ENCODE measurements at places on chromosomes 11 and 22.

GRCh38 chr22:19556963-19557545, 32.8 kb upstream of the CLDN5 start:
- no peak for DNase-seq

DNA sequence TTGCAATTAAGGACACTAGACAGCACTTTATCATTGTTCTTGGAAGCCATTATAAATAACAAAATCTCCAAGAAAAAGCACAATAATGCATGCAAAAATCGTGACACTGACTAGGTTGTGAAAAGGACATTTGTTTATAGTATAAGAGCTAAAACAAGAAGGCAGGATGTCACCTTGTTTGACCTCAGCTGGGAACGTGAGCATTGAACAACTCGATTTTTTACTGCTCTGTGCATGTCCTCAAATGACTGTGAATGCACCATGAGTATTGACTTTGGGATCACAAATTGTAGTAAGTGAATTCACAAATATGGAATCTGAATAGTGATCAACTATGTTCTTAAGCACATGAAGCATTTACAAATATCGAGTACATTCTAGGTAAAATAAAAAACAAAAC, 35.3 kb upstream of the ARHGAP20 start:
- DNase-seq: no peak

DNA sequence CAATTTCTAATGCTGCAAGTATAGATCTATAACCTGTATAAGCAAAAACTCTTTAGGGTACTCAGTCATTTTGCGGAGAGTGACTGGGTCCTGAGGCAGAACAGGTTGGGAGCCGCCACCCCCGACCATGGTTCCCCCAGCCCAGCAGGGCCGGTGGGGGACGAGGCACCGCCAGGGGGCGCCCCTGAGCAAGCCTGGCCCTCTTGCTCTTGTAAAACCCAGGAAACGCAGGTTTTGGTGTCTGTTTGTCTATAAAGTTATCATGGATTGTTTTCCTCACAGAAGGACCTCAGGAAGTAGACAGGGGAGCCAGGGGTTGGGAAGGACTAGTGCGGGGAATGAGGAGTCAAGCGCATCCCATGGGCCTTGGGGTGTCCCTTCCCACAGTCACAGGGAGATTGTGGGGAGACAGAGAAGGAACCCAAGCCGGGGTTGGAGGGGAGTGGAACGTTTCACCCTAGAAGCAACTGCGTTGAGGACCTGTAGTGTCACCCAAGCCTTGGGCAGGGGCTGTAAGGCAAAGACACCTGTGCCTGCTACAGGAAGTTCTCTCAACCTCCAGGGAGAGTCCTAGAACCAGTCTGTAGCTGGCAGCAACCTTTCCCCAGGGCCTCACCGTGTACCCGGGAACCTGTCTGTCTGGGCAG, 26.4 kb downstream of the KCTD17 start:
- DNase-seq: peak; percentile 26

DNA sequence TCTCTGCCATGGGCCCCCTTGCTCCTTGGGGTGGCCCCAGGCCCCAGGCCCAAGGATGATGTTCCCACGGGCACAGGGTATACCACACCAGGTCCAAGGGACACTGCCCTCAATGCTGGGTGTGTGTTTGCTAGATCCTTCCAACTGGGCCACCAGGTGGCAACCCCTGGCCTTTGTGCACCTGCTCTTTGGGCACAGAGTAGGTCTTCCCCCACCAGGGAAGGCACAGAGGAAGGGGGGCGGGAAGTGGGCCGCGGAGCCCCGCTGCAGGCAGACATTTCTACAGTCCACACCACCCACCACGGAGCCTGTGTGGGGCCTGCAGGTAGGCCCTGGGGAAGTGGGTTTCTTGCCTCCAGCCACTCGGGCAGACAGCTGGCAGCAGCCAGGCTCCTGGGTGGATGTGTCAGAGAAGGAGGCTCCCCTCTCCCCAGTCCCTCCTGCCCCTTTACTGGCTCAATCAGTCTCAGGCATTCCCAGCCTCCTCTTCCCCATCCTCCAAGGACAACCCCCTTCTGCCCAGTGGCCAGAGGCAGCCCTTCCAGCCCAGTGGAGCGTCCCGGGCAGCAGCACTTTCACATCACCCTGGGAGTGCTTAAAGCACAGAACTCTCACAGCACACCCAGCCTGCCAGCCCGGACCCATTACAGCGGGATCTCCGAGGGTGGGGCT, 21.6 kb downstream of the MAFF start:
- no peak for DNase-seq

DNA sequence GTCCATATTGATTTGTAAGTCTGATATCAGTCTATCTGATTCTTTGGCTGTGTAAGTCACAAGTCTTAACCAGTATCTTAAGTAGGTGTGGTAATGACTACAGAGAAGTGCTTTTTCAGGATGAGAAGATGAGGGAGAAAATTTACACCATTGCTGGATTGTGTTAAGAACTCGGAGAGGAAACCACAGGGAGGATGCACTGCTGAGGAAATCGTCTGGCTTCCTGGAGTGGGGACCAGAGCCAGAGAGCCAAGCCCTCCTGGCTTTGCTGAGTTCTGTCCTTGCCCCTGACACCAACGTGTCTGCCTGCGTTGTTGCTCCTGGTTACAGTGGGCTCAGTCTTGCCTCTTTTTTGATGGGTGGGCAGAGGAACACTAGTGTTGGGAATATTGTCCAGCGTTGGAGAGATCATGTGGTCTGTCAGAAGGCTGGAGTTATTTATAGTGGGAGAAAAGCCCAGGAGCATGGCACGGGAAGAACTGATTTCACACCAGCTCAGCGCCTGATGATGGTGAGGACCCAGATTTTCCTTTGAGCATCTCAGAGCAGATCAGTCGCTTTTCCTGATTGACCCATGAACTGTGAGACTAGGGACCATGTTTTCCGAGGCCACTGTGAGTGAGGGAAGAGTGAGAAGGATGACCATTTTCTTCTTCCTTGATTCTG, 29.6 kb downstream of the MARK2 start:
- no peak for DNase-seq

DNA sequence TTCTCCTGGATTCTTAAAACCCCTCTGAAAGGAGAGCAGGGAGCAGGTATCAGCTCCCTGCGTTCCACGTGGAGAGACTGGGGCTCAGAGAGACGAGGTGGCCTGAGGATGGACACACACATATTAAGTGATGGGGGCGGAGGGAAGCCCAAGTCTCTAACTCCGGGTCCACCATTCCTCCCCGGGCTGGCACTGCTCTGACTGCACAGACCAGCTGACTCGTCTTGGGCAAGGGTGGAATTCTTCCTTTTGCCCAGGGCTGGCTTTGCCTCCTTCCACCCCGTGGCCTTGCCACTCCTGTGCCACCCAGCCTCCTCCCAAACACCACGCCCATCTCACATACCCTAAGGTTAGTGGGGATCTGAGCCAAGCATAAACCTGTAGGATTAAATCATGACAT, 65.0 kb downstream of the BUD13 start:
- DNase-seq: no peak

DNA sequence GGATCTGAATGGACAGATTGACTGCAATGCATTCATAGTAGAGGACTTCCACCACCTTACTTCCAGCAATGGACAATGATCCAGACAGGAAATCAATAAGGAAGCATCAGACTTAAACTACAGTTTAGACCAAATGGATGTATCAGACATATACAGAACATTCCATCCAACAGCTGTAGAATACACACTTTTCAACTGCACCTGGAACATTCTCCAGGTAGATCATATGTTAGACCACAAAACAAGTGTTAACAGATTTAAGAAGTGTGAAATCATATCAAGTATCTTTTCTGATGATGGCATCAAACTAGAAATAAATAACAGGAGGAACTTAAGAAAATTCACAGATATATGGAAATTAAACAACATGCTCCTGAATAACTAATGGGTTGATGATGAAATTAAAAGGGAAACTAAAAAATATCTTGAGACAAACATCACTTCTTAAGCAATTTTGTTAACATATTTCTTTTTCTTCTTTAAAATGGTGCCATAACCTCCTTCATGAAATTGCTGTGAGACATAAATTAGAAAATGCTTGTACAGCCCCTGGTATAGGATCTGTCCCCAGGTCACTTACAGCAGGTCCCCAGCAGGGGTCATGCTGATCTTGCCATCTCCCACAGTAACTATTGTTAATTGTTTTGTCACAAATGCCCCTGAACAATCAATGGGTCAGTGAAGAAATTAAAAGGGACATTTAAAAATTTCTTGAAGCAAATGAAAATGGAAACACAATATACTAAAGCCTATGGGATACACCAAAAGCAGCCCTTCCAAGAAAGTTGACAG, 100.0 kb upstream of the OR4B1 start:
- DNase-seq: no peak

GRCh38 chr22:36443198-36443770, 38.2 kb downstream of the TXN2 start:
- no peak for DNase-seq

DNA sequence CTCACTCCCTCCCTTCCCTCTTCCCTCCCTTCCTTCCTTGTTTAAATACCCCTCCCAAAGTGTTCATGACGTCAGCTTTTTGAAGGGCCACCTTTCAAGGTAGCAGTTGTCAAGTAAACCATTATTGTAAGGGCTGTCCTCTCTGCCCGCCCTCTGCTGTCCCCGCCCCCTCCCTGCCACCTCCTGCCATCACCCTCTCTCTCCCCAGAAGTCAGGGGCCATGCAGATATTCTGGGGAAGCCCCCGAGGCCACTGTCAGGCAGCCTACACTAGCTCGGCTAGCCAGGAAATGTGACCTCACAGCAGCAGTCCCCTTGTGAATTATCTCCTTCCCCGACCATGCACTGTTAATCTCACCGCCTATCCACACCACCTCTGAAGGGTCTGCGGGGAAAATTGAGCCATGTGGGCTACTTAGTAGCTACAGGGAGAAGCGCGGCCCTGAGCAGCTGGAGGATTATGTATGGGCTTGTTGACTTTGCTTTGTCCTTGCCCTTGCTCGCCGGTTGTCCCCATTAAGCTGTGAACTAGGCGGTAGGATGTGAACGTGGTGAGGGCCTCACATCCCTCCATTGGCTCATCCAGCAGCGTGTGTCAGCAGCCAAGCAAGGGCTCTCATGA, 42.1 kb upstream of the ATXN10 start:
- no peak for DNase-seq

DNA sequence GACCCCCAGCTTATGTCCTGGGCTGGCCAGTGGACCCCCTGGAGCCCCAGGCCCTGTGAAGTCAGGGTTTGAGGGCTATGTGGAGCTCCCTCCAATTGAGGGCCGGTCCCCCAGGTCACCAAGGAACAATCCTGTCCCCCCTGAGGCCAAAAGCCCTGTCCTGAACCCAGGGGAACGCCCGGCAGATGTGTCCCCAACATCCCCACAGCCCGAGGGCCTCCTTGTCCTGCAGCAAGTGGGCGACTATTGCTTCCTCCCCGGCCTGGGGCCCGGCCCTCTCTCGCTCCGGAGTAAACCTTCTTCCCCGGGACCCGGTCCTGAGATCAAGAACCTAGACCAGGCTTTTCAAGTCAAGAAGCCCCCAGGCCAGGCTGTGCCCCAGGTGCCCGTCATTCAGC, 24.6 kb downstream of the CSF2RB start:
- DNase-seq: no peak

DNA sequence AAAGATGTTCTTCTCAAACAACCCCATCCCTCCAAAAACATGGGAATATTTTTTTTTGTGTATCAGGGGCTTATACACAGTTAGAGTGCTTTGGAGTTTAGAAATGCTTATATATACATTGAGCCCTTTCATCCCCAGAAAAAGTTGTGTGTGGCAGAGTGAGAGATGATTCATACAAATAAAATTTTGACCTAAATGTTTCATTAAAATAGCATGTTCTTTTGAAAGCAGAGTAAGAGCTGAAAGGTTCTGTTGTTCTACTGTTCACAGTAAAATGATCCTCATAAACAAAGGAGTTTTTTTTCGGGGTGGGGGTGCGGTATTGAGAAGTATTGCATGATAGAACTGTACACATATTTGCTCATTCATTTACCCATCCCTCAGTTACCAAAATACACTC, 512.4 kb downstream of the DLG2 start:
- DNase-seq: no peak

DNA sequence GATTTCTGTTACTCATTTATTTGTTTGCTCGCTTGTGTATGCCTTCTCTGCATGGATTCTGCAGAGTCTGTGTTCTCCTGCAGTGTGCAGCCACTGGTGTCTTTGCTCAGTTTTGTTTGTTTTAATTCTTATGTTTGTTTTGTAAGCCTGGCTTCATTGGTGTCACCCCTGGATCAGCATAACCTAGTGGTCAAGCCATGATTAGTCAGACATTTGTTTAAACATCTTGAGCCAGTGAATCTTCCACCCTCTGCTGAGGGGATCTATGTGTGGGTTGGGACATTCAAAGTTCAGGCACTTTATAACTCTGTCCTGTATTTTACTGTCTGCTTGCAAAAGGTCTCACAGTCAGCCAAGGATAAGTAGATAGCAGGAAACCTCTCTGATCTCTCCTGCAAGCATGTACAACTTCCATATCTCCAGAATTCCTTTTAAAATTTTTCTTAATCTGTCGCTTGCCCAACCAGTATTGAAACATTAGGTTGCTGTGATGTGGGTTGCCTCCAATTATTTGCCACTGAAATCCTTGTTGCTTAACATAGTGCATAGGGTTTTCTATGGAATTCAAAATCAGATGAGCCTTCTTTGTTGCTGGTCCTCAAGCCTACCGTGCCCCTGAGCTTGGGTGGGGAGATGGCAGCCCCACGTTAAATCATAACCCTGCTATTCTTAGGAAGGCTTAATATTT, 86.8 kb downstream of the KCNQ1OT1 start:
- DNase-seq: no peak

DNA sequence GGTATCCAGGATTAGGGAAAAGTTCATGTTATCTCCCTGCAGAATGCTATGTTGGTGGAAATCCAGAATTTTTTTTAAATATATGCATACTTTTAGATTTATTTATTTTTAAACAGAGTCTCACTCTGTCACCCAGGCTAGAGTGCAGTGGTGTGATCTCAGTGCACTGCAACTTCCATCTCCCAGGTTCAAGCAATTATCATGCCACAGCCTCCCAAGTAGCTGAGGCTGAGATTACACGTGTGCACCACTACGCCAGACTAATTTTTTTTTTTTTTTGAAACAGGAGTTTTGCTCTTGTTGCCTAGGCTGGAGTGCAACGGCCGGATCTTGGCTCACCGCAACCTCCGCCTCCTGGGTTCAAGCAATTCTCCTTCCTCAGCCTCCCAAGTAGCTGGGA, 2.6 kb downstream of the PACSIN2 start:
- DNase-seq: no peak

DNA sequence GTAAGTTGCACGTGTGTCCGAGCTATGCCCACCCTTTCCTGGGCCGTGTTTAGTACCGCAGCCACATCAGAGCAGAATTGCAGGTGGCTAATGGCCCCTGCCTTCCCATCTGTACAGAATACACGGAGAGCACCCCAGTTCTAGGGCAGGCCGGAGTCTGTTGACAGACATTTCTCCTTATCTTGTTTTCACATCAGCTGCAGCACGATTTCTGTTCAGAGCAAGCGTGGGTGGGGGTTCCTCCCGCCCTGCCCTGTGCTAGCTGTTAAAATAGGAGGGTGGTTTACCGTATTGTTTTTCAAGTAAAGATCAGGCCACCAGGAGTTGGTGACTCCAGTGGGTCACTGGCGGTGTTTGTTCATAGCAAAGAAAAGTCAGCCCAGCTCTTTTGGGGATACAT, 41.1 kb downstream of the UBASH3B start:
- DNase-seq: no peak

GRCh38 chr11:19091366-19091765, 25.6 kb upstream of the ZDHHC13 start:
- no peak for DNase-seq

- no peak for DNase-seq
Observed at GRCh38 chr11:68904248-68904847, 657 bp downstream of the IGHMBP2 start.

- no peak for DNase-seq
Observed at GRCh38 chr11:72141066-72141465, 5.5 kb downstream of the FOLR3 start.

GRCh38 chr11:100220801-100221200, 466.3 kb upstream of the ARHGAP42 start:
- DNase-seq: no peak

All from HCT116 (cell line).